ENCODE measurements at places on chromosomes 6 and 20.

- DNase-seq, result peak; percentile 22
Observed at GRCh38 chr20:15895560-15896084, 677.6 kb downstream of the KIF16B start.

- DNase-seq, result no peak
Observed at GRCh38 chr20:44970243-44970757, 4.0 kb downstream of the STK4 start.

DNA sequence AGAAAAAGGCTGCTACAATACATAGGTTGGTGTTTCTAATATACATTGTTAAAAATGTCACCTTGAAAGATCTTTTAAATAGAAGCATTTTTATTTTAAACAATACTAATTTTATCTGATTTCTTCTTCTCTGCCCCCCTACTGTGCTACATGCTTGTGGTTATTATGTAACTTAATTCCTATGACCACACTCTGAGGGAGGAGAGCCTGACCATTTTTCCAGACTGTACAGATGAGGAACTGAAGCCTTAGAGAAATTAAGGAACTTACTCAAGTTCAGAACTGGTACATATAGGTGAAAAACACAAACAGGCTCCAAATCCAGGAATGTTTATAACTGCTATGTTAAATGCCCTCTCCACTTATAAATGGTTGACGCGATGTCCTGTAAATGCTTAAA, 43.4 kb upstream of the ARHGAP18 start:
- no peak for DNase-seq

DNA sequence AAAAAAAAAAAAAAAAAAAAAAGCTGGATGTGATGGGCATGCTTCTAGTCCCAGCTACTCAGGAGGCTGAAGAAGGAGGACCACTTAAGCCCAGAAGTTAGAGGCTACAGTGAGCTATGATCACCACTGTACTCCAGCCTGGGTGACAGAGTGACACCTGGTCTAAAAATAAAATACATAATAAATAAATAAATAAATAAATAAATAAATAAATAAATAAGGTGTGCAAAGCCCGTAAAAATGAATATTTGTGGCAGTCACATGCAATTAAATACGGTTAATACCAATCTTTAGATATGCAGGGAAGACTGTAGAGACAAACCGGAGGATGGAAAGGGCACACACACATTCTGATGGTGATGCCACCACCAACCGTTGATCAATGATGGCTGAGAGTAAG, 26.2 kb downstream of the IL22RA2 start:
- no peak for DNase-seq

GRCh38 chr6:132961610-132962009, 147.2 kb downstream of the RPS12 start:
- no peak for DNase-seq

DNA sequence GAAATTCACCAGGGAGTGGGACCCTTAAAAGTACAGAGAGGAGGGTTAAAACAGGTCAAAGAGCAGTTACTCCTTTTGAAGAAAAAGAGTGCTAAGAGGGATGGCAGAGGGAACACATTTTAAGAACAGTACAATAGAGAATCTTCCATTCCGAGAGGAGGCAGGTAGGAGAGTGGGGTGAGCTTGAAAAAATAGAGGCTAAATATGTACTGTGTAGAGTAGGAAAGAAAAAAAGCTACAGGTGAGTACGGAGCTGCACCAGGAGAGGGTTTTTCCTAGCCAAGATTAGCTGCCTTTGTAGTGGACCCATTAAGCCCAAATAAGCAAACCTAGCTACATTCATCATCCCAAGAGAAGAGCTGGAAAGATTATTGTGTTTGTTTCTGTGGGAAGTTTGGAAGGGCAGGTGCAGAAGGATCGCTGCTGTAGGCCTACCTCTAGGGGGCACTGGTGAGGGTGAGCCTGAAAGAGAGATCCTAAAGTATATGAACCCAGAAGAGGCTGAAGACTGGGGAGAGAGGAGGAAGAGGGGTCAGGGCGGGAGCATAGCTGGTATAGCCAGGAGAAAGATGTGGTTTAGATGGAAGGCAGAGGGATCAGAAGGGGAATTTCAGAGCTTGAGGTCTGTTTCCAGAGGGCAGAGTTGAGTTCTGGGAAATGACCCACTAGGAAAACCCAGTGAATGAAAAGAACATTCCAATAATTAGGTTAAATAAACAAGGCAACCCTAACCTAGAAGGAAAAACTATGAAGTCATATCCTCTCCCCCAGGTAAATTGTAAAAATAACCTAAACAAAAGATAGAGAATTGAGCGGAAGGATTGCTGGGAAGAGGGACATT, 50.2 kb upstream of the HINT3 start:
- peak; percentile 23 for DNase-seq

DNA sequence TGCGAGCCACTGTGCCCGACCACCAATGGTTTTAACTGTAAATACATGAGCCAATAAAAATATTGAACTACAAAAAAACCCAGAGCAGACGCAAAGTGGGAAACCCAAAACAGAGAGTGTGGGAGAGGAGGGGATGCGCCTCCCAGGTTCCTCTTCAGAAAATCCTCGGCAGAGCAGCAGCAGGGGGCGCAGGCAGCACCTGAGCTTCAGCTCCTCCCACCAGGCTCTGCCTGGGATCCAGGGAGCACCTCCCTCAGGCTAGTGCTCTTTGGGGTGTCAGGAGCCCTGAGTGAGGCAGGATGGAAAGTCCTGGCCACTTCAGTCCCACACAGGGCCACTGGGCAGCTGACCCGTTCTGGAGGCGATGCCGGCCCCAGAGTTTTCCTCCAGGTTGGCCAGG, 536.9 kb upstream of the CDH4 start:
- DNase-seq, result no peak

GRCh38 chr6:107763946-107764345, 60.2 kb downstream of the SCML4 start:
- DNase-seq, result no peak

DNA sequence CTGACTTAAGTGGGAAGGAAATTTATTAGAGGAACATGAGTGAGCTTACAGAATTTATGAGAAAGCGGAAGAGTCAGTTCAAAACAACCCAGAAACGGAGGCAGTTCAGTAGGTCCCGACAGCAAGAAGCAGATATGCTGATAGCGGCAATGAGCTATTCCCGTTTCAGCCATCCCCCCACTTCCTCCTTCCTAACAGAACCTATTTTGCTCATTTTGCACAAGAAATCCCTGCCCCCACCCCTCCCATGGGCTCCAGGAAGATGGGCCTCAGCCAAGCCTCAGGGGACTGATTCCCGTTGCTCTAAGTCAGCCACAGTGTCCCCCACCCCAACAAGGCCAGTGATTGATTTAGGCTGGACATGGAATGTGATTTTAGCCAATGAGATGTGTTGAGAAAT, 157.5 kb downstream of the CEBPB start:
- no peak for DNase-seq

GRCh38 chr6:52598123-52598823, 21.4 kb upstream of the TRAM2 start:
- no peak for DNase-seq

GRCh38 chr6:112842330-112842685, 495.2 kb downstream of the RFPL4B start:
- no peak for DNase-seq

DNA sequence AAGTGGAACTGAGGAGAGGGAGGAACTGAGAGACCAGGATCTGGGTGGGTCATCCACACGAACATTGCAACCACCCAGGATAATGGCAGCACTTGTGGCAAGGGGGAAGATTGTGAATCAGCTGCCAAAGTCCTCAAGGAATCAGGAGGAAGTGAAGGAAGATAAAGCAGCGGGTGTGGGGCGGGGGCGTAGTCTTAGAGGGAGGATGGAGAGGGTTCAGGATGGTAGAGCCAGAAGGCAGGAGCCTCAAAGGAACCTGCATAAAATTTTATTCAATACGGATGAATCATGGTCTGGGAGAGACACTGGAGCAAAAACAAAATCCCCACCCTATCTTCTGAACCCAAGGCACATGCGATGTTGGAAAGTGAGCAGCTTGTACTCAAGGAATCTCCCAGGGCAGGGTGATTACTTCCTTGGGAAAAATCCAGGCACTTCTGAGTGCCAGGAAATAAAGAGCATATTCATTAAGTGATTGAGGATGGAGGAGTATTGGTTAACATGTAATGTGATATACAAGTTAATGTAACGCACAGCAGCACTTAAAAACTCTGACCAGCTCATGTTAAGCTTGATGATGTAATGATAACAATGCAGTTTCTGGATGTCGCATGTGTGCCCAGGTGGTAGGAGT, 82.0 kb upstream of the B3GAT2 start:
- no peak for DNase-seq

GRCh38 chr6:10302566-10303235, 112.2 kb downstream of the TFAP2A start:
- DNase-seq, result no peak

GRCh38 chr20:33568378-33568777, 78.5 kb downstream of the CBFA2T2 start:
- no peak for DNase-seq

DNA sequence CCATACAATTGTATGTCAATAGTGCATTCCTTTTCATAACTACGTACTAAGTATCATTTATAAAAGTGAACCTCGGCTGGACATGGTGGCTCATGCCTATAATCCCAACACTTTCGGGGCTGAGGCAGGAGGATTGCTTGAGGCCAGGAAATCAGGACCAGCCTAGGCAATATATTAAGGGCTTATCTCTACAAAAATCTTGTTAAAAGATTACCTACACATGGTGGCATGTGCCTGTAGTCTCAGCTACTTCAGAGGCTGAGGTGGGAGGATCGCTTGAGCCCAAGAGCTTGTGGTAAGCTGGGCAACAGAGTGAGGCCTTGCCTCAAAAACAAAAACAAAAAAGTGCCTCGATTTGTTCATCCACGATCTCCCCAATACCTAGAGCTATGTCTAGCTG, 449.7 kb upstream of the SULF2 start:
- DNase-seq, result no peak

DNA sequence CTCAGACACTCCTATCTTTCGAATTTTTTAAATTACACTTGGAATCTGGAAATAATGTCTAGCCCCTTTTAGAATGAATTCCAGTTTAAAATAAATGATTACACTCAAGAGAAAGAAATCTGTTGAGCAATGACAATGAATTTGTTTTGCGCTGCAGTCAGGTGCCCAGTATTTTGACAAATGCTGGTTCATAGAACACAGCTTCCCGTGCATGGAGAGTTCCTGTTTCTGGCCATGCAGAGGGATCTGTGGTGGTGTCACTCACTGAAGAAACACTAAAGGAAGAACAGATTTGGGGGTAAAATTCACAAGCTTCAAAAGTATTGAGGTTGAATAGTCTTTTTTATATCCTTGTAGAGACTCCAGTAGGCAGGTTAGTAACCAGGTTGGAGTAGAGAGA, 113.4 kb upstream of the CEP85L start:
- DNase-seq, result no peak

GRCh38 chr6:129749749-129750120, 39.8 kb upstream of the ARHGAP18 start:
- no peak for DNase-seq

Data from activated B cell treated with CpG ODN at 0.5 μM for 24 hours (primary cell).